ENCODE measurements at places on chromosomes 12 and 14.
A peak's percentile ranks its signal among the peaks of the same experiment; 100 is the strongest.

DNA sequence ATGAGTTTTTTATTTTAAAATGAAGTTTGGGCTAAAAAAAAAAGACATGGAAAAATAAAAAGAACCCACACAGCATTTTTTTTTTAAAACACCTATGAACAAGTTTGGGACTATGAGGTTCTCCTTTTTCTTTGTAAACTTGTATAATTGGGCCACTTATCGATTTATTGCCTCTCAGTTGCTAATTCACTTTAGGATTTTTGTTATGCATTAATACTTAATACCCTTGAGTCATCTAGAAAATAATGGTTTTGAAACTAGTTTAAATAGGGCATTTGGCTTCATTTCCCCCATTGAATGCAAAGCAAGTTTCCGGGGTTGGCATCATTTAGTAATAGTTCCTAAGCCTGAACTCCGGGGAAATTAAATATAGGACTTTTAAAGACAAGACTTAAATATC lies 312.8 kb upstream of the RGS6 start:
- no peak for DNase-seq

DNA sequence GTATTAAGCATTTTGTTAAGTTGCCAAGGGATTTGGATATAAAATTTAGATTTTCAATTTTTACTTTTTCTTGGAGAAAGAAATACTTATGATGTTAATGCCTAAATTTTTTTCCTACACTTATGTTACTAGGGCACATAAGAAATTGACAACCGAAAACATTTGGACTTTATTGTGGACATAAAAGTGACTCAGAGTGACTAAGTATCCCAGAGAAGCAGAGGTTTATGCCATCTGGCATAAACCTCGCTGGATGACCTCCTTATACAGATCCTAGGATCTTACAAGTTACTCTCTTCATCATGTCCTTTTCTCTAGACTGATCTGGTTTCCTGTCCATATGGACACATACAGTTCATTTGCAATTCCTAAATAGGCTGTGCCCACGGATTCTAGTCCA lies 89.8 kb downstream of the RERG start:
- no peak for DNase-seq

DNA sequence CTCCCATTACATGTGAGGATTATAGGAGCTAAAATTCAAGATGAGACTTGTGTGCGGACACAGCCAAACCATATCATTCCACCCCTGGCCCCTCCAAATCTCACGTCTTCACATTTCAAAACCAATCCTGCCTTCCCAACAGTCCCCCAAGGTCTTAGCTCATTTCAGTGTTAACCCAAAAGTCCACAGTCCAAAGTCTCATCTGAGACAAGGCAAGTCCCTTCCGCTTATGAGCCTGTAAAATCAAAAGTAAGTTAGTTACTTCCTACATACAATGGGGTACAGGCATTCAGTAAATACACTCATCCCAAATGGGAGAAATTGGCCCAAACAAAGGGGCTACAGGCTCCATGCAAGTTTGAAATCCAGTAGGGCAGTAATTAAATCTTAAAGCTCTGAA lies 76.1 kb downstream of the CRADD start:
- DNase-seq: no peak

DNA sequence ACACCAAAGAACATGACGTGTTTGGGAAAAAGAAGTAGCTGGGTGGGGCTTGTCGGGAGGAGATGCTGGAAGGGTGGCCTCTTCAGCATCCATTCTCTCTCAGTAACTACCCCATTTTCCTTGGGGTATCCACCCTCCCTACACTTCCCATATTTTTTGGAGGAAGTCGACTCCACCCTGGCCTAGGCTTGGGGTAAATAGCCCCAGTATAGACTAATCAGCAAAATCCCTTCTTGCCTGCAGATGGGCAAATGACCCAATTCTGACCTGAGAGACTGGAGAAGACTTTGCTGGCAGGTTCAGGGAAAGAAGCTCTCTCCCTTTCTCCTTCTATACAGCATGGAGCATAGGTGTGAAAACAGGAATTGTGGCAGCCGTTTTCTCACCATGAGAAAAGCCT lies 28.5 kb upstream of the JDP2 start:
- DNase-seq: no peak

- no peak for DNase-seq
Measured at GRCh38 chr14:66482873-66483272, 3.3 kb upstream of the CCDC196 start.

DNA sequence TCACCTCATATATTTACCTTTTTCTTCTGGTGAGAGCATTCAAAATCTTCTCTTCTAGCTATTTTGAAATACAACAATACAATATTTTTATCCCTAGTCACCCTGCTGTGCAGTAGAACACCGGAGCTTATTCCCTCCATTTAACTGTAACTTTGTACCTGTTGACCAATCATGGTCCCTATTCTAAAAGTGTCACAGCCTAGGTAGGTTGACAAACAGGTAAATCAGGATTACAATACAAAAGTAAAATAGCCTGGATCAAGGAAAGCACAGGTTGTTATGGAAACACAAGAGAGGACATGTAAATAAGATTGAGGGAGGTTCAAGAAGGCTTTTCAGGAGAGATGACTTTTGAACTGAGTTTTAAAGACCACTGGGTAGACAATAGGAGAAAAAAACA lies 670.9 kb downstream of the DIO2 start:
- DNase-seq: no peak

DNA sequence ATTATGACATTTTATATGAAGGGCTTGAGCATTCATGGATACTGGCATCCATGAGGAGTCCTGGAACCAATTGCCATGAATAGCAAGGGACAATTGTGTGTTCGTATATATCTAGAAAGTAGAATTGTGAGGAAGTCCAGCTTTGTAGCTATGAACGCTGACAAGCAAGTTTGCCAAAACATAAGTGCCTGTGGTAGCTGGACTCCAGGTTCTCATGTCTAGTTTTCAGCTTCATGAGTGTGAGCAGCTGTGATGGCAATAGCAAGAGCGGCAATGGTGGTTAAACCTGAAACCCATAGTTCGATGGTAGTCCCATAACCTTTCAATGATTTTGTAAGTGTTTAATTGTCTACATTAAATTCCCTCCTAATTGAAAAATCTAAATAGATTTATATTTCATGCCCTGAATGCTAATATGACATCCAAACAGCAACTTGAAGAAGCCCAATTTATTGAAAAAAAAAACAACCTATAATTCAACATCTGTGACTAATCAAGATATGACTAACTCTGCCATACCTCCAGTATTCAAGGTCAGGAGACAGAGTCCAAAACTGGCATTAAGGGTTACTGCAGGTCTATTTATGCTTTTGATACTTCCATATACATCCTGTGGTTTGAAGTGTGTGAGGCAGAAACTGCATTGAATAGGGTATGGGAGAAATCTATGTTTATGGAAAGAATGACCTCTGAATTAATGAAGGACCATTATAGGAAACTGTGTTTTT lies 50.3 kb upstream of the PCED1B start:
- DNase-seq: no peak

- DNase-seq: no peak
Measured at GRCh38 chr12:77722536-77722935, 108.2 kb upstream of the NAV3 start.

DNA sequence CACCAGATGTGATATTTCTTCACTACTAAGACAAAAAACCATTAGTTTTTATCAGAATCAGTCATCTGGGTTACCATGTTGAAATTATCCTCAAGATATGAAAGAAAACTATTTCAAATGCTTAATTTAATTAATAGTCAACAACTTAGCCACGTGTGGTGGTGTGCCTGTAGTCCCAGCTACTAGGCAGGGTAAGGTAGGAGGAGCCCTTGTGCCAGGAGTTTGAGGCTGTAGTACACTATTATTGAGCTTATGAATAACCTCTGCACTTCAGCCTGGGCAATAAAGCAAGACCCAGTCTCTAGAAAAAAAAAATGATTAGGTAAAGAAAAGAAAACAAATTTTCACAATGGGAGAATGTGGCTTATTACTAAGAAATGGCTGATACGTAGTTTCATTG lies 33.4 kb downstream of the MRPL42 start:
- DNase-seq: no peak

DNA sequence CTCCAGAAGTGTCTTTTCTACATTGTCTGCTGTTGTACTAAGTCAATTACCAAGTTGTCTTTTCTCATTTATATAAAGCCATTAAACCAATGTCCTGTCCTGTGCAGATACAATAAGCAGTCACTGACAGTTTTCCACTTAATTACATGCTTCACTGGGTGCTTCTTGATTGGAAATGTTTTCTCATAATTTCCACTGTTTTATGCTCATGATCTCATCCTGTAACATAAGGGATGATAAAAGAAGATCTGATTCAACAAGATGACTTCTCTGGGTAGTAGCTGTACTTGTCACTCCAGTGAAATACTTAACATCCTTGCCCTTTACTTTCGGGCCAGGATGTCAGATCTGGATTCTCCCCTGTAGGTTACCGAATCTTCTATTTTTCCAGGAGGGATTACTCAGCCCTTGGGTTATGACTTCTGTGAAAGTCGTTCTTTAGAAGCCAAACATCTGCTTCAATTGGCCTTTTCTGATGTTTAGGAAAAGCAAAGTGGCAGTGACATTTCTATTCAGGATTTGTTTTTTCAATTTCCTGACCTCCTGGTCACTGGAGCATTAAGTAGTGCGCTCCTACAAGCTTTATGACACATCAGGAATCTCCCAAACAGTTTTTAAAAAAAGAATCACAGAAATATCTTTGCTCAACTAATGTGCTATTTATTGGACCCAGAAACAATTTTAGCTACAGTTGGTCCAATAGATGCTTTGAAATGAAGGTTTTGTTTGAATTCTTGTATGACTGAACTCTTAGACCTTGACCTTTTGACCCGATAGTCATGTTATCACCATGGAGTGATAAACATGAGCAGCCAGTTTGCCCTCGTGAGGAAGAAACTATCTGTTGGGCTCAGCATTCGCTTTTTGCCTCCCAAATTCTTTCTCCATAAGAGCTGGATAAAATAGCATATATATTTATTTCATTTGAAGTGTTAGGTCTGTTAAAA lies 234.5 kb upstream of the SSTR1 start:
- DNase-seq: no peak

DNA sequence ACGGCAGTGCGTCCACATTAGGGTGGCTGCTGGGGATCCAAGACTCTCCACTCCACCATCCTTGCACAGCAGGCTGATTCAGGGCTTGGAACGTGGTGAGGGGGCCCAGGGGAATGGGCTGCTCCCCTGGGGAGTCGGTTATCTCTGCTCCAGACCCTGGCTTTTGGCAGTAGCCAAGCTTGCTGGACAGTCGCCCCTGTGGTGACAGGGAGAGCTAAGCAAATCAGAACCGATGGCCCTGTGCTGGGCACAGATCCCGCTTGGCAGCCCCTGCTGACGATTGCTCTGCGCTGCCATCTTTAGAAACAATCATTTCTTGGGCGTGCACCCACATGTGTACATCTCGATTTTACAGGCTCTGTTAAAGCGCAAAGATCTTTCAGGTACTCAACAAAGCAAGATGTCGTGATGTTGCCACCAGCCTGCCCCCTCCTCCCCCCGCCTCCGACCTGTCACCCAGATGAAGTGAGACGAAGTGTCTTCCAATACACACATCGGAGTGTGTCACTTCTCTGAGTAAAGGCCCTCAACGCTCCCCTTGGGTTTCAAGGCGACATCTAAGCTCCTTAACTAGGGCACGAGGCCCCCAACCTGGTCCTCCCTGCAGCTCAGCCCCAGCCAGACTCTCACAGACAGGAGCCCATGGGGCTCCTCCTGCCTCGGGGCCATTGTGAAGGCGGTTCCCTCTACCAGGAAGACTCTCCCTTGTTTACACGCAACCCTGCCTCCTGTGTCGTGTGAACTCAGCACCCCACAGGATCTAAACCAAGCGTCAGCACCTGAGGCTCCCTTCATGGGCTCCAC lies 55.6 kb downstream of the PITPNM2 start:
- DNase-seq: no peak

DNA sequence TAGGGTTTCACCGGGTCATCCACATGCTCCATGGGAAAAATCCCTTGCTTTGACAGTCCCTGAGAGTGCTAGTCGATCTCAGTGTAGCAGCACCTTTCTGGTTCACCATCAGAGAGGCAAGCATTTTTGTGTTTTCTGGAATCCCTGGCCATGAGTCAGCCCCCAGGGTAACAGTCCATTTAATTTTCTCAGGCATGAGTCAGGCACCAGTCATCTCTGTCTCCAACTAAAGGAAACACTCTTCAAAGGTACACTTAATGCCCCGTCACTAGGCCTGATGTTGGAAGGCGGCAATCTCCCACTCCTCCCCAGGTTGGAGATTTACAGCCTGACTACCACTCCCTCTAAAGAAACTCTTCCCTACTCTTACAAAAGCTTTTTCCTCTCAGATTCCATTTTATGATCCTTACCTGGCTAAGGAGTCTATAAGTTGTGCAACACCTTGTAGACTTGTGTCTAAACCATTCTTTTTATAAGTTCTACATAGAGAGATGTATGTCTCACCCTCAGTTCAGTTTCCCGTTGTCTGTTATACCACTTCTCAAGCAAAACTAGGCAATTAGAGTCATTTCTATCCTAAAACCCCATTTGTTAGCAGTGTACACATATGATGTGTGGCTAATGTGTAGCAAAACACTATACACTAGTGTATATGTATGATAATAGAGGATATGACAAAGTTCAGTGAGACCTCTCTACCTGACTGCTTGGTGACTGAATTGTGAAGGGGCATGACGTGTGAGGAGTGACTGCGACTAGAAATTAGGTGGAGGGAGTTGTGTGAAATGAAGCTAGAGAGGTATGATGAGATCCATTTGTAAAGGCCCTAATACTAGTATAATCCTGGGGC lies 24.6 kb downstream of the TMEM19 start:
- peak; percentile 58 for DNase-seq

GRCh38 chr12:29782285-29782870 lies 1.4 kb downstream of the TMTC1 start:
- DNase-seq: no peak

DNA sequence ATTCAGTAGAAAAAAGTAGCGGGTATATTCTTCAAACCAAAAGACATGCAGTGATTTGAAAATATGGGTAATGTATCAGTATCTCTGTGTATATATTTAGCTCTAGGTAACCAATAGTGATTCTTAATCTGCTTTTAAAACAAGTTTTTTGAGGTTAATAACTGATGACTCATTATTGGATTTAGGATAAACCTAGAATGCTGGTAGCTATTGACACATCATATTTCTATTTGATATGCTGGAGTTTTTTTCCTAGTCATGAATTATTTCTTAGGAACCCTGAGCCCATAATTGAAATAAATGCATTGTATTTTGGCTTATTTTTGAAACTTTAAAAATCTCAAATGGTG lies 15.5 kb downstream of the ARF6 start:
- DNase-seq: no peak

GRCh38 chr12:116429826-116430360 lies 129.3 kb upstream of the MAP1LC3B2 start:
- no peak for DNase-seq

DNA sequence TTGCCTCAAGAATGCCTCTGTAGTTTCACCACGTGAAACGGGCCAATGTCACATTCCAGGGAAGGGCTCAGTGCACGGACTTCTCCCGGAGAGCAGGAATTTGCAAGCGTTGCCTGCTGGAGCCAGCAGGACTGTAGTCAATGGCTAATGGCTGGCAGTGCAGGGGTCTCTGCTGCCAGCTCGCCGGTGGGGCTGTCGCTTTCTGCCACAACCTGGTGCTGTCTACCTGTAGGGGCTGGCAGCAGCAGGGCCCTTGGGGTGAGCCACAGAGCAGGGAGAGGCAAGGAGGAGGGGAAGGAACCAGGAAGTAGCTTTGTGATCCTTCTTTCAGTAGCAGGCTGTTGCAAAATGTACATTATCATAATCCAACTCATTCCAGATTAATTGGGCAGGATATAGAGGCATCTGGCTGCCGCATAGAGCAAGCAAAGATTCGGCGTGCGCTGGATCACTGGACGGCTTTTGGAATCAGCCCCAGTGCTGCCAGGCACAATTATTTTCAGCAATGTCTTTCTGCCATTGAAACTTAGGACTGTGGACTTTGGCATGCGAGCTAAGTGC lies 114.1 kb downstream of the PAPOLA start:
- no peak for DNase-seq
